Omental fat pad (tissue), 4 donors: ENCODE measurements at places on chromosomes 5 and 9. TPM values are rescaled to one million over a fixed set of nuclear protein-coding genes. Genes with fewer than 3 reads are reported as not detected.

DNA sequence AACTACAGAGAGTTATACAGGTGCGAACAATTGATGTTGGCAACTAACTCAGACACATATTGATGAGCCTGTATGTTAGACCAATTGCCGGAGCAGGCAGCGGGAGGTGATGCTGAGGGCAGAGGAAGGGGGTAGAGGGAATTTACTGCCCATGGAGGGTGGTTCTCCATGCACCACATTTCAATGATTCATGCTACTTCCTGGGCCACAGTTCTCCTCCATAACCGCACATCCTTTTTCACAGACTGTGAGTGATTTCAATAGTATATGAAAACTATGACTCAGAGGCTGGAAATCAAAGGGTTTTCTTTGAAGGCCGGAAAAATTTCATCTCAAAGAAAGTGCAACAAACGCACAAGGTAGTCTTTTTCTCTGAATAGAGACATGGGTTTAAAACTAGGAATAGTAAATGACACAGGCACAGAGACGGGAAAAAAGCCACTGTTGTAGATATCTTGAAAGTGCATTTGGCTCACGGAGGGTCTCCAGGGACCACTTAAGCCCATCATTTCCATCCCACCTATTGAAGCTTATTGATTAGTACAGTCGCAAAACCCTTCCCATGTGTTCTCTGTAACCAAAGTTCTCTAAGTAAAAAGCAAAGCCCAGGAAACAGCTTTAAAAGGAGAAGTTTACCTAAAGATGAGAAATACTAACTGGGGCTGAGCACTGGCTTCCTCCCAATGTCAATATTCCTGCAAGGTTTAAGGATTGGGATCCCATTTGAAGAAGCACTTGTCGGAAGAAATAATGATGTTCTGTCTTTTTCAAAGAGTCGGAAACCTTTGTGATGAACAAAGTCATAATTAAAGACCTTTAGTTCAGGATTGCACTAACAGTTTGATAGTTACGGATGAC lies 28.0 kb upstream of the ADAM19 start:
- no peak for DNase-seq

DNA sequence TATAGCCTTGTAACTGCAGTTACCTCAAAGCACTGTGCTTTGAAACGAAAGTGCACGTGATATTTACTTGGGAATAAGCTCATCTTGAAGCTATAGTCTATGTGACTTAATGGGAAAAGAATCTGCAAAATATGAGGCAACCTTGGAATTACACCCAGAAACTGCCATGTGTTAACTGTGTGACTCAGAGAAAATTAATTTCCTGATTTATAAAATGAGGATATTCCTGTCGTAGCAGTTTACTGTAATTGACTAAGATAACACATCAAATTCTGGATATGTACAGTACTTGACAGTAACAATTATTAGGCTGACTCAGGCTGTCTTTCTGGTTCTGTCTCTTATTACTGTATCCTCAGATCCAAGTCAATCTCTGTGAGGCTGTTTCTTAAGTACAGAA lies 1079.9 kb upstream of the ACO1 start:
- no peak for DNase-seq

GRCh38 chr5:142800776-142801494 lies 30.8 kb downstream of the ARHGAP26 start:
- DNase-seq, result no peak

- no peak for DNase-seq
These were observed 8.4 kb downstream of the WDR41 start for GRCh38 chr5:77483682-77484081.

DNA sequence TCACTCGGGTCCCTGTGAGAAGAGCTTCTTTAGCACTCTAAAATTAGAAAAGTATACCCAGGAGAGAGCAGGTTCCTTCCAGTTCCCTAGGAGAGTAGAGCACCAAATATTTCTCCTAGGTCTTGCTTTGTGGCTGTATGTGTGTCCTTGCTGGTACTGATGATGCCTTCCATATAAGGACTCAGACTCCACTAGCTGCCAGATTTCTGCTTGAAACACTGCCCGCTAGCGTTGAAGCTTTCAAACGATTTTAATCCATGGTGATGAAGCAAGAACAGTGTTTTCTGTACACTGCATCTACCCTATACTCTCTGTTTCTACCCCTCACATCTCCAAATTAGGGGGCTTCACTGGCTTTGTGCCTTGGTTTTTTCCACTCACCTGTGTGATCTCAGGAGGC lies 2.4 kb upstream of the SMC2 start:
- DNase-seq, result no peak

- DNase-seq, result no peak
These were observed 88.6 kb downstream of the ANKRD31 start for GRCh38 chr5:75148051-75148450.

- no peak for DNase-seq
These were observed 8.7 kb downstream of the GRM6 start for GRCh38 chr5:178986326-178986960.

DNA sequence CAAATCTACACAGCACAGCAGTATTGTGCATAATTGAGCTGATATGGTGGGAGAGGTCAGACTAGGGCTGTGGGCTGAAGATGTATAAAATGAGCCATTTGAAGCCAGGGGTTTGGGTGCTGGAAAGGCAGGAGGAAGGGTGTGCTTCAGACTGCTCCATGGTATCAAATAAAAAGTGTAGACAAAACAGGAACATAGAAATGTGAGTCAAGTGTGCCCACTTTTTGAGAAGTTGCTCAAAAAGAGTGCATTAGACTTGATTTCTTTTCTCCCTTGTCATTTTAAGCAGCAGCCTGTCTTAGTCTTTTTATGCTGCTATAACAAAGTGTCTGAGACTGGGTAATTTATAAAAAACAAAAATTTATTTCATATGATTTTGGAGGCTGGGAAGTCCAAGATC lies 55.8 kb upstream of the ZFAND5 start:
- no peak for DNase-seq

DNA sequence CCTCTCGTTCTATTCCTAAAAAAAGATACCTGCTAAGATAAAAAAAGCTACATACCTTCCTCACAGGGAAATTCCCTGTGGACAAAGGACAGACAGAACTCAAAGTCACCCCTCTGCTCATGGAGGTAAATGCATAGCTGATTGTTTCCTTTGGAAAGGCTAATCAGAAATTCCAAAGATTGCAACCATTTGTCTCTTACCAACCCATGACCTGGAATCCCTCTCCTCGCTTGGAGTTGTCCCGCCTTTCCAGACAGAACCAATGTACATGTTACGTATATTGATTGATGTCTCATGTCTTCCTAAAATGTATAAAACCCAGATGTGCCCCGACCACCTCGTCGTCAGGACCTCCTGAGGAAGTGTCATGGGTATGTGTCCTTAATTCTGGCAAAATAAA lies 49.2 kb upstream of the LIFR start:
- no peak for DNase-seq

DNA sequence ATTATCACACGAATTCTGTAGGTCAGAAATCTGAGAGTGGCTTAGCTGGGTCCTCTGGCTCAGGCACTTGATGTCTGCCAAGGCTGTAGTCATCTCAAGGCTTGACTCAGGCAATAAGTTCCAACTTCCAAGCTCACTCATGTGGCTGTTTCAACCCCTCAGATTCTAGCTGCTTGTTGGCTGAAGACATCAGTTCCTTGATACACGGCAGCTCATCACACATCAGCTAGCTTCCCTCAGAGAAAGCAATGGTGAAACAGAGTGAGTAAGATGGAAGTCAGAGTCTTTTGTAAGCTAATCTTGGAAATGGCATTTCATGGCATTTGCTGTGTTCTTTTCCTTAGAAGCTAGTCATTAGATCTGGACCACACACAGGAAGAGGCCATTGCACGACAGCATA lies 204.2 kb upstream of the PTGER4 start:
- DNase-seq, result no peak

- no peak for DNase-seq
These were observed 31.4 kb upstream of the MSX2 start for GRCh38 chr5:174692982-174693422.

DNA sequence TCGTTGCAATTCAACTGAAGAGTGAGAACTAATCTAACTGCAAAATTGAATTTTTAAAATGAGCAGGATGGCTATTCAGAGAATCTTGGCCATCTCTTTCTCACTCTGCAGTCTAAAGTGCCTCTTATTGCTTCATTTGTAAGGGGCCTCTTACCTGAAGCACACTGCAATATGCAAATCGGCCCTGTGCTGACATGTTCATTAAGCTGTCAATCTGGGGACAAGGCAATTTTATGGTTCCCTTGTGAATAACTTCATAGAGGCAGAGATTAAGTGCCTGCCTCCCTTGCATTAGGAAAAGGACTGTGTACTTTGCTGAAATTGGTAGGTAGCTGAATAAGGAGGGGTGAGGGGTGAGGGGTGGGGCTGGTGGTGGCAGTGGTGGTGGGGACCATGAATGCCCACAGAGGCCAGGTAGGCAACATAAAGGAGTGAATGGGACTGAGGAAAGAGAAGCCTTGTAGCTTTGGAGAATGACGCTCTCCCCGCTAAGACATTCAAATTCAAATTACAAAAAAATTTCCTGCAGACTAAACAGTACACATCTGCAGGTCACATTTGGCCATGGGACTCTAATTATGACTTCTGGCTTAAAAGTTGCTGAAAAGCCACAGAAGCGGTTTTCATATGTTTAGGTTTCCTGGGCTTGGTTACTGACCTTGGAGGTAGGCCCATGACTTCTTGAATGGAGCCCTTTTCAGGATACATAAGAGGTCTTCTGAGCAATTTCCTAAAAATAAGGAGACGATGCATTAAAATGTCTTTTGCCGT lies 25.0 kb downstream of the TNFSF8 start:
- DNase-seq, result no peak

The ENC1 gene
- total RNA-seq, result 13.1 TPM
